ENCODE measurements at places on chromosomes 12 and 14.

- no peak for DNase-seq
Observed at GRCh38 chr14:90968025-90968424, 92.4 kb downstream of the RPS6KA5 start.

- peak; percentile 5 for DNase-seq
Observed at GRCh38 chr12:33752854-33753253, 269.4 kb upstream of the ALG10 start.

DNA sequence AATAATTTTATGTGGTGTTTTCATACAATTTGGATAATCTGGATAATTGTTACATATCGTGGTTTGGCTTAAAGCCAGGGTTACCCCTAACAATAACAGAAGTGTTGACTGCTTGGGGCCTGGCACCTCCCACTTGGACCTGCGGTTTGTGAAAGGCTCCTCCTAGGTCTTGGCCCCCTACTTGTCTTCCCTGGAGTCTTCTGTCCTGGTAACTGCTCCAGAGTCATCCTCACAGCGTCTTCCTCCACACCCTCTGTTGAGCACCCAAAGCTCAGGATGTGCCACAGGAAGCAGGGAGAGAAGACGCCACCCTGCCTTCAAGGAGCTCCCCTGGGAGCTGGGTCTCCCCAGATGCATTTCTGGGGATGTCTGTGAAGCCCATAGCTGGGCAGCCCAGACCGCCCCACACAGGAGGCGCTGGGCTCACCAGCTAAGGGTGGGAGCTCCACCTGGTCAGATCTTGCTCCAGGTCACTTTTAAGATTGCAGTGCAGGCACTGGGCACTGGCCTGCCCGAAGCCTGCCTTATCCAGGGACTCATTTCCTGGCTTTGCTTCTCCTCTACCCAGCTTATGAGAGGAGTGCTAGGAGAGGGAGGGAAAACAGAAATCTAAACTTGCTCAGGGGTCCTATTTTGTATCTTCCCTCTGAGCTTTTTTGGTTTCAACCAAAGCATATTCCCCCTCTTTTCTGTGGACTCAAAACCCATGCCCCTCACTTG is 98.2 kb downstream of the ZFP36L1 start:
- no peak for DNase-seq

DNA sequence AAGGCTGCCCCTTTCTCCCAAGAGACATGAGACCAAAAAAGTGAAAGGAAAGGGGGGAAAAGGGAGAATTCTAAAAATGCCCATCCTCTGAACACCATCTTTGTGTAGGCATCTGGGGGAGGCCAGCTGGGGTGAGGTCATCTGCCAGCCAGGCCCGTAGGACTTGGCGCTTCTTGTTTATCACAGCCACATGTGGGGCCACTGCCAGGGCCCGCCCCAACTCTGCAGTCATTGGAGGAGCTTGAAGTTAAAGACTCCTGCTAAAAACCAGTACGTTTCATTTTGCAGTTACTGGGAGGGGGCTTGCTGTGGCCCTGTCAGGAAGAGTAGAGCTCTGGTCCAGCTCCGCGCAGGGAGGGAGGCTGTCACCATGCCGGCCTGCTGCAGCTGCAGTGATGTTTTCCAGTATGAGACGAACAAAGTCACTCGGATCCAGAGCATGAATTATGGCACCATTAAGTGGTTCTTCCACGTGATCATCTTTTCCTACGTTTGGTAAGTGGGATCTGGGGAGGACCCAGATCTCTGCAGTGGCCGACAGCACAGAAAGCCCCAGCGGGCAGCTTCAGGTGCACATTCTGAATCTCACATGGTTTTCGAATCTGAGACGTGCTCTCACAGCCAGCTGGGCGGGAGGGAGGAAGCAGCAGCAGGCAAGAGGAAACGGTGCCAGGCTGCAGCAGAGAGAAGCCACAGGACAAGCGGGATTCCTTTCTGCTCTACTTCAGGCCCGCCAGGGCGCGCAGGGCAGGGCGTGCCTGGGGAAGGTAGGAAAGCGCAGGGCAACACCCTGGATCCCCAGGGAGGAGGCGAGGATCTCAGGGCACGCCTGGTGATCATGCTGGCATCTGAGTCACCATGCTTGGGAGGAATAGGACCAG is at the start of gene P2RX7:
Gene P2RX7, plus strand, starts transcription at position 276 of the 881 bp plus-strand sequence. Its CDS starts 95 bp downstream, at position 371.
- peak; percentile 79 for DNase-seq

DNA sequence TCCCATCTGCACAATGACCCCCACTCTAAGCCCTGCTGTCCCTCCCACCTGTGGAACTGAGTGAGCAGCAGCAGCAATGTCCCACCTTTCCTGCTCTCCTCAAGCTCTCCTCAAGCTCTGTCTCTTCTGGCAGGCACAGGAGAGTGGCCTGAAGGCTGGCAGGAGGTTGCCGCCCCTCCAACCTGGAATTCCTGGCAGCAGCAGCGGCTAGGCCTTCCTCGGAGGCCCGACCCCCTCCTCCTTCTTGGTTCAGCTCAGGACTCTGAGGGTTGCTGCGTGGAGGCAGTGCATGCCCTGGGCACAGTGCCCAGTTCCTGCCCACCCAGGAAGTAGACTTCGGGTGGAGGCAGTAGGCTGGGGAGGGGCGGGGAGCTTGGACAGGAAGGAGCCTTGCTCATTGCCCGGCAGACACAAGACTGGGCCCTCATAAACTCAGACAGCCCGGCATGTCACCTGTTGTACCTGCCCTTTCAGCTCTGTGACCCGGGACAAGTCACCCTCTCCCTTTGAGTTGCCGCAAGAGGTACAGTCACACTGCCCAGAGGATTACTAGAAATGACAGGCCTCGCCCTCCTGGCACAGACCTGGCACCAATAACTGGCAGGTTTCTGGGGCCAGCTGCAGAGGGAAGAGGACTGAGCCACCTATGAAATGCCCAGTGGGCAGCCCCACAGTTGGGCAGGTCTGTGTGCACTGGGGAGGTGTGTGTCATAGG is 2.1 kb upstream of the SERPINA1 start:
- peak; percentile 24 for DNase-seq
